ENCODE measurements at places on chromosomes 5 and 9.

DNA sequence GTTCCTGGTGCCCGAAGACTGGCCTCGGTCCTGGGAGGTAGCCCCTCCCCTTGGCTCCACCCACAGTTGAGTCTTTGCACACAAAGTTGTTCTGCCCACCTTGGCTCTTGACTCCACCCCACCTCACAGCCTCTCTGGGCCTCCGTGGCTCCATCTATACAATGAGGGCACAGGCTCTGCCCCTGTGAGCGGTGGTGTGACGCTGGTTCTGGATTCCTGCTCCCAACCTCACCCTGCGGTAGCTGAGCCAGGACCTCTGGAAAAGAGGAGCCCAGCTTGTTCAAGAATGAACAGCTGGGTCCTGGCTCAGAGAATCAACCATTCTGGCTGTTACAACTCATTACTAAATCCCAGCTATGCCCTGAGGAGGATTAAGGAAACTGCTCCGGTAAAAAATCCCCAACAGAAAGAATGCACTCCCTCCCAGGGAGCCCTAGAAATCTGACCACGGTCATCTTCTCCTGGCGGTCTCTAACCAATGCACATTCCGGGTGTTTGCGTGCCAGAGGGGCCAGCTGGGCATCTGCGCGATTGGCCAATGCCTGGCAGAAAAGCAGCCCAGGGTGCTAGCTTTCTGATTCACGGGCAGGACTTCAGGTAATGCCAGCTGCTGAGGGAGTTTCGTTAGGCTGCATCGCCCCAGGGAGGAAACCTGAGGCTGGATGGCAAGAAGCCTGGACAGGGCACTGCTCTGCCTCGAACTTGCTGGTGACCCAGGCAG is 9.9 kb upstream of the GRHPR start:
- no peak for DNase-seq

GRCh38 chr5:136522217-136522956 is 157.0 kb upstream of the TRPC7 start:
- DNase-seq = no peak

DNA sequence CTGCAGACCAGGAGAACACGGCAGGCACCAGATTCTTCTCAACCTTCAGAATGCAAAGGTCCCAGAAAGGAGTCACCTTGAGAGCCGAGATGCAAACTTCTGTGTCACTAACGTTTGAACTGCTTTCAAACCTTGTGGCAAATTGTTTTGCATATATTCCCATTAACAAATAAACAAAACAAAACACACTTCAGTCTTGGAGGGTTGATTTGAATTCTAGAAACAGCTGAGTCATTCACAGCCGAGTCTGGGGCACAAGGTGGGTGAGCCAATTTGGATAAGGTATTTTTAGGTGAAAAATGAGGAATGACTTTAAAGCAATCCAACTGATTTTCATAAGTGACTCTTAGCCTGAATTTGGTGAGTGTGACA is 38.8 kb upstream of the ANKRD33B start:
- no peak for DNase-seq

- no peak for DNase-seq
Measured at GRCh38 chr9:77375956-77376532, 198.7 kb downstream of the VPS13A start.

GRCh38 chr5:25006237-25006636 is 361.5 kb upstream of the CDH10 start:
- no peak for DNase-seq

DNA sequence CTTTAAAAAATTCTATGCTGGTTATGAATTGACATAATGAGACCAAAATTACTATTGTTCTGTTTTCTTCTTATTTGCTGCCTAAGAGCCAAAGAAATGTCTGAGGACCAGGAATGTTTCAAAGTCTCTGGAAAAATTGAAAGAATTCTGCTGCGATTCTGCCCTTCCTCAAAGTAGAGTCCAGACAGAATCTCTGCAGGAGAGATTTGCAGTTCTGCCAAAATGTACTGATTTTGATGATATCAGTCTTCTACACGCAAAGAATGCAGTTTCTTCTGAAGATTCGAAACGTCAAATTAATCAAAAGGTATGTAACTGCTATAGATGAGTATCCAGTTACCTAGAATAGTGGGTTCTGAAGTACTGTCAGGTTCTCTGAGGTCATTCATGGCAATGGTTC is 10.3 kb upstream of the DHFR start:
- no peak for DNase-seq

DNA sequence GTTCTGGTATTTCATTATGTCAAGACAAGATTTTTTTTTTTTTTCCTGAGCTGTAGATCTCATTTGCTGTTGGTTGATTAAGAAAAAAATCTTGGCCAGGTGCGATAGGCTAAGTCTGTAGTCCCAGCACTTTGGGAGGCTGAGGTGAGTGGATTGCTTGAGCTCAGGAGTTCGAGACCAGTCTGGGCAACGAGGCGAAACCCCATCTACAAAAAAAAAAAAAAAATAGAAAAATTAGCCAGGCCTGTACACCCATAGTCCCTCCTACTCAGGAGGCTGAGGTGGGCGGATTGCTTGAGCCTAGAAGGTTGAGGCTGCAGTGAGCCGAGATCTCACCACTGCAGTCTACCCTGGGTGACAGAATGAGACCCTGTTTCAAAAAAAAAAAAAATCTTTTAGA is 12.2 kb downstream of the CDC42SE2 start:
- DNase-seq = no peak

GRCh38 chr5:40089269-40089668 is 590.4 kb upstream of the PTGER4 start:
- no peak for DNase-seq

DNA sequence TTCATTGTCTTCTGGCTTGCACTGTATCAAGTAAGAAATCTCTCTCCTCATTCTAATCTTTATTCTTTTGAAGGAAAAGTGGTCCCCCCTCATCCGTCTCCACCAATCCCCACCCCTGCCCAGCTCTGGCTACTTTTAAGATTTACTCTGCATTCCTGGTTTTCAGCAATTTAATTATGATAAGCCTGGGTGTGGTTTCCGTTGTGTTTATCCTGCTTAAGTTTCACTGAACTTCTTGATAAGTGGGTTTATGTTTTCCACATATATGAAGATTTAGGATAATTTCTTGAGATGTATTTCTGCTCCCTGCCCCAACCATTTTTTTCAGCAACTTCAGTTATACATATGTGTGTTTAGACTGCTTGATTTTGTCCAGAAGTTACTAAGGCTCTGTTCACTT is 46.5 kb downstream of the PTBP3 start:
- no peak for DNase-seq

GRCh38 chr5:148998174-148998797 is 64.6 kb downstream of the SH3TC2 start:
- DNase-seq = no peak

DNA sequence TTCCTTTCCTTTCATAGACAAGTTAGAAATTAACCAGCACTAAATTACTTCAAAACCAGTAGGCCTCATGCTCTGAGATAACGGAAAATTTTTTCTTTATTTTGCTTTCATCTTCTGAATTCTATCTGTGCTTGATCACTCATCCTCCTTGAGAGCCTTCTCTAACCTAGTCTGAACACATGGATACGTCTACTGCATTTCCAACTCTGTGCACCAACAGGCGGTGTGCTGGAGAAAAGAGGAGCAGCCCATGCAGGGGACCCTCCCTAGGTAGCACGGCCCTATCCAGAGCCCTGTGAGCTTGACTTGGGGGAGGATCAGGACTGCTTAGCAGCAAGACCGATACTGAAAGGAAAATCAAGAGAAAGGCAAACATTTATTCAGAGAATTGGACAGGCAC is 149.8 kb downstream of the AUH start:
- DNase-seq = no peak

- no peak for DNase-seq
Measured at GRCh38 chr5:108432024-108432423, 50.1 kb upstream of the FBXL17 start.

DNA sequence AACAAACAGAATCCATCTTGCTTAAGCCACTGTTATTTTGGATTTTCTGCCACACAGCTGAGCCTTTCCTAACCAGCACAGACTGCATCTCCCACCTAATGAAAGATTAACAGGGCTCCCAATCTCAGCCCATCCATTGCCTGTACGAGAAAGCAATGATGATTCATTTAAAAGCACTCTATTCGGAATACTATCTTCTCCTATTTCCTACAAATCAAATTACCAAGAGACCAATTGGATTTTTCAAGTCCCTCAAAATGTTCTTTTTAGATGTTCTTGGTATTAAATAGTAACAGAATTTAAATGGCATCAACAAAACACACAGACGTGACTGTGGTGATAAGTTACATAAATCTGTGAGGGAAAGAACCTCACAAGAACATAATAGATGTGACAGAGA is 324.1 kb downstream of the AGTPBP1 start:
- no peak for DNase-seq

GRCh38 chr5:81558188-81558587 is 164.3 kb upstream of the ACOT12 start:
- no peak for DNase-seq

GRCh38 chr9:73816905-73817304 is 665.2 kb downstream of the ANXA1 start:
- DNase-seq = no peak

DNA sequence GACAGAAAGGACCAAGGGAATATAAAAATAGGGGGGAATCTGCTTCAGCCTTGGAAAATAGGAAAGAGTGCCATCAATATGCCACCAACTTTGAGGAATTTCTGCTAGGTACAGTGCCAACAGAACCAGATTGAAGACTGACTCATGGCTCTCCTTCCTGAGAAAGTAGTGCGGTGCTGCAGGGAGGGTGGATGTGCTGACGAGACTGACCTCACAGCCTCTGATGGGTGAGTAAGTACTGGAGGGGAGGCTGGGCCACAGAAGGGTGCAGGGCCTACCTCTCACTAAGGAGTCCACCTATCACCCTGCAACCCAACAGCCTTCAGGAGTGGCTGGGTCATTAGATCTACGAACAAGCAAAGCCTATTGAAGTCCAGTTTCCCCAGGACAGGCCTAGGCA is 187.6 kb downstream of the GABBR2 start:
- no peak for DNase-seq

DNA sequence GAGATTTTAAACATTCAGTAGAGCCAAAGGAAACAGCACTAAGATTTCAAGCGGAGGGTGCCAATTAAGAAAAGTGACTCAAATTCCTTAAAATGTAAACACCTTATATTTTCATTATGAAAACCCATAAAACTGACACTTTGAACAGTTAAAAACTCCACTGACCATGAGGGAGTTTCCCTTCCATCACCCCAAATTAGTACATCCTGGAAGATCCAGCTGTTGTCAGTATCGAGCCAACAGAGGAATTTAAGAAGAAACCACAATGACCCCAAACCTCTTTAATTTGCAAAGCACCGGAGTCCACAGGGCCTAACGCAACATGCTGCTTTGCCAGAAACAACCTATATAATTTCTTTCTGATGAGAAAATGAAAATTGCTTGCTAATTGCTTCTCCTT is 41.3 kb downstream of the ROR2 start:
- DNase-seq = no peak

- no peak for DNase-seq
Measured at GRCh38 chr5:56129288-56129687, 103.8 kb downstream of the ANKRD55 start.

- DNase-seq = no peak
Measured at GRCh38 chr5:2861605-2862004, 110.1 kb upstream of the IRX2 start.

DNA sequence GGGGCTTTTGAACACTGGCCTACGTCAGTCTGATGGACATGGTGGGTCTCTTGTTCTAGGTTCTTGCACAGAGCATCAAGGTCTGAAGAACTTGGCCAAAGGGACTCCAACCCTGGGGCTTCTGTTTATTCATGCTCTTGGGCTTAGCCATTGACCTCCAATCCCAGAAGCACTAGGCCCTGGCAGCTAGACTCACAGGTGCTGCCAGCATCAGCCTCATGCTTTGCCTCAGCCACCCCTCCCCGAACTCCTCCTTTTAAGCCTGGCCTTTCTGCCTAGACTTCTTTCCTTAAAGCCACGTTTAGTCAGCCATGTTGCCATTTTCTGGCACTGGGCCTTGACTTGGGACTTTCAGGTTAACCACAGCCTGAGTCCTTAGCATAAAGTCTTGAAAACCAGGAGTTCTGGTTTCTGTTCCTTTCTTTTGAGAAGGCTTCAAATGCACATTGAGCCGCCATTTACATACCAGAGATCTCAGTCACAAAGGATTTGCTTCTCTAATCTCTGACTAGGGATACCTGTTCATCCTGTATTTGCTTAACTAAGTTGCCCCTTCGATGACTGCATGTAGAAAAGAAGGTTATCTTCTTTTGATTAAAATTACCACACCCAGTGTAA is 54.7 kb downstream of the ANGPTL2 start:
- no peak for DNase-seq

- no peak for DNase-seq
Measured at GRCh38 chr5:139658928-139659667, 10.9 kb downstream of the CXXC5 start.

- no peak for DNase-seq
Measured at GRCh38 chr5:51194671-51195070, 188.6 kb upstream of the ISL1 start.

- peak; percentile 41 for DNase-seq
Measured at GRCh38 chr5:93573354-93574351, 7.4 kb downstream of the NR2F1-AS1 start.

DNA sequence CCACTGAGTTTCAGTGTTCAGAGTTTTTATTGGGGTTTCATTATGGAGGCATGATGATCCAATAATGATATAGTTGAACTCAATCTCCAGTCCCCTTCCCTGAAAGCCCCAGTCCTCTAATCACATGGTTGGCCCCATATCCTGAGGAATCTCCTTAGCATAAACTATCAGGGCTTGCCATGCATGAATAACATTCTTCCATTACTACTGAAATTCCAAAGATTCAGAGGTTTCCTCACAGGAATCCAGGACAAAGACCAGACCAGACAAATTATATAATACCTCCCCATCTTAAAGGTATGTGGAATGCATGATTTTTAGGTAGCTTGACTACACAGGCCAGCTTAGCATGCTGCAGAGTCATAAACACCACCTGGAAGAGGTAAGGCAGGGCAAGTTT is 15.5 kb upstream of the LRRTM2 start:
- no peak for DNase-seq

GRCh38 chr9:22813529-22813928 is 366.9 kb downstream of the DMRTA1 start:
- DNase-seq = no peak

- DNase-seq = no peak
Measured at GRCh38 chr9:91905991-91906469, 44.0 kb downstream of the ROR2 start.

GRCh38 chr9:112861638-112862555 is 28.8 kb downstream of the SLC46A2 start:
- no peak for DNase-seq

GRCh38 chr9:113592876-113593575 is 129.5 kb downstream of the RGS3 start:
- DNase-seq = peak; percentile 11

- no peak for DNase-seq
Measured at GRCh38 chr9:40913928-40914673, 214.4 kb downstream of the FOXD4L6 start.

DNA sequence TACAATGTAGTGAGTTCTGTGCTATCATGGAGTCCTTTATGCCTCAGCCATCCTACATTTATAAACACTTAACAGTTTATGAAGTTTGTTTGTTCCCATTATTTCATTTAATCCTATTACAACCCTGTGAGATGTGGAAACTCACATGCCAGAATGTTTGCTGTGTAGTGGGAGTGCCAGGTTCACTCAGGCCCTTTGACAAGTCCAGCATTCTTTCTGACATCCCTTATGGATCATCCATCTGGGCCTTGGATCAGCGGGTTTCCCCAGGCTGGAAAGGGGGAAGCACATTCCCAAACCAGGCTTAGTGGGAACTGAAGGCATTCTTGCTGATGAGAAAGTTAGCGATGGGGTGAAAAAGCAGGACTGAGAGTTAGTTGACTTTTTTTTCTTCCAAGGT is 128.1 kb upstream of the OTULINL start:
- no peak for DNase-seq

GRCh38 chr9:5488221-5489008 is 21.9 kb upstream of the PDCD1LG2 start:
- no peak for DNase-seq

Measured in chondrocyte (in vitro differentiated cells).